ENCODE measurements at places on chromosomes 3 and 15.
A peak's percentile ranks its signal among the peaks of the same experiment; 100 is the strongest.

- DNase-seq, result no peak
Observed at GRCh38 chr3:42510325-42510724, 7.9 kb downstream of the VIPR1 start.

GRCh38 chr3:45555666-45556065 lies 38.9 kb upstream of the LIMD1 start:
- DNase-seq, result no peak

DNA sequence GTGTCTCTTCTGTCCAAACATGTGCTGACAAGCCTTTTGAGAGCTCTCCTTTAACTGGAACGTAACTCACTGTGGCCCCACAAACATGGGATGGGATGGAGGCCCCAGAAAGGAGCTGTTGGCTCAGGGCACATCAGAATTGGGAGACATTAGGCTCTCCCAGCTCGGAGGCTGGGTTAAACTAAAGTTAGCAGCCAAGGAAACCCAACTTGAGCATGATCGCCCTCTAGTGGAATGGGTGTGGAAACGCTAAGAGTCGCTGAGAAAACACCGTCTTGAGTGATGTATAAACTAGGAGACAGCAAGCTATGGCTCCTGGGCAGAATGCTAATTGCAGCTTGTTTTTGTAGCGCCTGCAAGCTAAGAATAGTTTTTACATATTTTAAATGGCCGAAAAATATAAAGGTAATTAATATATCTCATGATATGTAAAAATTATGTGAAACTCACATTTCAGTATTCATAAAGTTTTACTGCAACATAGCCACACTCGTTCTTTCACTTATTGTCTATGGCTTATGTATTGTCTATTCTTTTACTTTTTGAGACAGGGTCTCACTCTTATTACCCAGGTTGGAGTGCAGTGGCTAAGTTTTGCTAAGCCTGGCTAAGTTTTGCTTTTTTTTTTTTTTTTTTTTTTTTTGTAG lies 138.8 kb upstream of the HACD2 start:
- DNase-seq, result peak; percentile 89

- DNase-seq, result no peak
Observed at GRCh38 chr3:152564459-152564858, 270.5 kb upstream of the P2RY1 start.

GRCh38 chr3:115007966-115008365 lies 139.1 kb downstream of the ZBTB20 start:
- DNase-seq, result no peak

Data from KBM-7 (cell line).